ENCODE measurements at places on chromosomes 2 and 18.

GRCh38 chr2:47346-47725 is 1.0 kb upstream of the FAM110C start:
- DNase-seq = no peak

GRCh38 chr2:32357318-32358110 is 691 bp downstream of the BIRC6 start:
- peak; percentile 35 for DNase-seq

- no peak for DNase-seq
These were observed 871.8 kb upstream of the CHAC2 start for GRCh38 chr2:52895726-52896340.

- DNase-seq = peak; percentile 93
These were observed 5.8 kb downstream of the NT5DC4 start for GRCh38 chr2:112726487-112727190.

GRCh38 chr2:23244617-23245016 is 140.4 kb upstream of the KLHL29 start:
- DNase-seq = no peak

DNA sequence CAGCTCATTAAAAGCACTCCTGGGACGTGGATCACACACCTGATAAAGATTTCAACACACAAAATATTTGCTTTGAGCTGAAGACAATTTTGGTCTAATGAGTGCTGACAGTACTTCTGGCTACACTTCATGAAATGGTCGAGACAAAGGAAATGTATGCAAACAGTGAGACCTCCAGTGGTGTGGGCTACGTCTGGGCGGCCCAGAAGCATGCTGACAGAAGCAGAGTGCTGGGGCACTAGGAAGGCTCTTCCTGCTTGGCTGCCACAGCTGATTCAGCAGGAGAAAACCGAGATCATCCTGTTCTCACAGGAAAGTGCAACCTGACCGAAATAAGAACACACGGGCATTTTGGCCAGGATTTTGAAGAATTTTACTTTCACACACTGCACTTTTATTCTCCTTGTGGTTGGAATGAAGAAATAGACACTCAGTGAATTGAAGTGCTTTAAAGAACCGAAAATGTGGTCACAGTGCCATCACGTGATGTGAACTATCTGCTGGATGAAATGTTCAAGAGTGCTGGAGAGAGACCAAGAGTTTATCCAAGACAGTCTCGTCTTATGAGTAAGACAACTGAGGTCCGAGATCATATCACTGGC is 149.5 kb downstream of the CCBE1 start:
- DNase-seq = no peak

DNA sequence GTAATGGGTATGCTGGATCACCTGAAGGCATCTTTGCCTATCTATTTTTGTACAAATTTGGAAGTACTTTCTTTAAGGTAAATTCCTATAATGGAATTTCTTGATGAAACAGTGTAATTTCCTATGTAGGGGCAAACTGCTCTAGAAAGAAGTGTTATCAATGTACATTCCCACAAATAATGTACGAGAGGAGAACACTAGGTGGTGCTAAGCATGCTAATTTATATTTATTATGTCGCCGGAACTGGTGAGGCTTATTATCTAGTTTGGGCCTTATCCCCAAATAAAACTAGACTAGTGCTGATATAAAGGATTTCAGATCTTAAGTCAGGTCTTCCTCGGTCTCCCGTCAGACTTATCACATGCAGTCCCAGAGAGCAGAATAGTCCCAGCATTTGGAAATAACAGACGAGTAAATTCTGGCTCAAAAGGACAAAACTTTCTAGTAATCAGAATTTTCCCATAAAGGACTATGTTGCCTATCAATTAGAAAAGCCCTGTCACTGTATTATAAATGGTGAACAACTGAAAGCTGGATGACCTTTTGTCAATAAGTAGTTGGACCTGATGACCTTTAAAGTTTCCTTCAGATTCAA is 86.9 kb upstream of the RBBP8 start:
- DNase-seq = no peak

GRCh38 chr2:160124571-160124970 is 62.2 kb upstream of the PLA2R1 start:
- DNase-seq = no peak

DNA sequence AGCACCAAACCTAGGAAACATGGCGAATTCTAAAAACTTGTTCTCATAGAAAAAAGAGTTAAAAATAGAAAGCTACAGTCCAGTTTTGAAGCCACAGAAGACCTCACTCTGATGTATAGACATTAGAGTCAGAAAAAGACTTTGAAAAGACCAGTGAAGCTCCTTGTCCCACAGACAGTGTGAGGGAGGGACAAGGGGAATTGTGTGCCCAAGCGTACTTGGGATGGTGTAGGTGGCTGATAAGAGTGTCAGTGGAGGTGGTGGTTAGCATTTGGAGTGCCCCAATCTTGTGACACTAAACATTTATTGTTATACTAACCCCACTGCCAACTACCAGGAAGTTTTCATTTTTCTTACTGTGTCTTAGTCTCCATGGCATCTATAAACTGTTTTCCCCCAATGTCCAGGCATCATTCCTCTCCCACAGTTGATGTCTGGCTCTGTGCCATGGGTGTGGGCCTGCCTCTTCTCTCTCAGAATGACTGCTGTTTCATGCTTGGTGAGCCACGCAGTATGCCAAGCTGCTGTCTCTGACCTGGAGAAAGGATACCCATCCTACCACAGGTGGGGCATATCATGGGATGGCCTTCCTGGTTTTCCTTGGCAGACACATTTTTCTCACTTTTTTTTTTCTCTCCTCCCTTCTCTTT is 161.4 kb downstream of the RPIA start:
- DNase-seq = no peak

GRCh38 chr2:7983912-7984311 is 697.9 kb upstream of the ID2 start:
- DNase-seq = no peak

DNA sequence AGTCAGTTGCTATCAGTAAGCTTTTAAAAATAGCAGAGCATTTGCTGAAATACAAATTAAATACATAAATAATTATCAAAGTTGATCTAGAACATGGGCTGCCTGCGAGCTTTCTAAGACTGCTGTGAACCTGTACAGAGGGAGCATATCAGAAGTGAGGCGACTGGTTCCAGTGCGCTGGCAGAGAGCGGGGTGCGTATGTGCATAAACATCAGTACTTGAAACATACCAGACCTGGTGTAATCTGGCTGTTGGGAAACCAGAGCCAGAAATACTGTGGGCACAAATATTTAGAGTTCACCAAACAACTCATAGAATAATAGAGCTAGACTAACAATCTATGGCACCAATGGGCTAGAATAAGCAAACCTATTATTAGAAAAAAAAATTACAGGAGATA is 27.3 kb downstream of the PDIA6 start:
- DNase-seq = no peak

GRCh38 chr2:85797921-85798320 is 44.1 kb downstream of the ATOH8 start:
- DNase-seq = no peak

DNA sequence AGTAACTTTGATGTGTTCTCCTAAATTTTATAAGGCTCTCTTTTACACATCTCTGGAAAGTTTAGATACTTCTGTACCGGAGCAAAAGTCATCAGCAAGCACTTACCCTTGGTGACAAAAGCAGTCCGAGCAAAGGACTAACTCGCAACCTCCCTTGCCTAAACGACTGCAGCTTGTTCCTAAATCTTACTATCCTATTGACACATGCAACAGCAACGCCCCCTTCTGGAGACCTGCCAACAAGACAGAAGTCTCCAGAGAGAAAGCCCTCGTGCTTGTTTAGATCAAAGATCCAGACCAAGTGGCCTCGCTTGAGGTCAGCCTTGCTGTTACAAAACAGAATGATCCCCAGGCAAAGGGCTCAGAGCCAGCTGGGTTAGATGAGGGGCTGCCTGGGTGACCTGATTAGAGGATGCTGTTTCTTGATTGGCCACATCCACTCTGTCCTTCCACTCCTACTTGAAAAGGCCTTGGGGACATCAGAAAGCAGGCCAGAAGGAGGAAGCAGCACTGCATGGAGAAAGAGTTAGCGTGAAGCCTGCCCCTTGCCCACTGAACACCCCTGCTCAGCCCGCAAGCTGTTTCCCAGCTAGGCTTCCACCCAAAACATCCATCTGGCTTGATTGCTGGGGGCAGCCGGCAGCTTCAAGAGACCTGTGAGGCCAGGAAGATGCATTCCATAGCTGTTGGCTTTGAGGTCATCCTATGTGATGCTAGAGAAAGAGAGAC is 94.3 kb downstream of the HNRNPLL start:
- DNase-seq = peak; percentile 50

DNA sequence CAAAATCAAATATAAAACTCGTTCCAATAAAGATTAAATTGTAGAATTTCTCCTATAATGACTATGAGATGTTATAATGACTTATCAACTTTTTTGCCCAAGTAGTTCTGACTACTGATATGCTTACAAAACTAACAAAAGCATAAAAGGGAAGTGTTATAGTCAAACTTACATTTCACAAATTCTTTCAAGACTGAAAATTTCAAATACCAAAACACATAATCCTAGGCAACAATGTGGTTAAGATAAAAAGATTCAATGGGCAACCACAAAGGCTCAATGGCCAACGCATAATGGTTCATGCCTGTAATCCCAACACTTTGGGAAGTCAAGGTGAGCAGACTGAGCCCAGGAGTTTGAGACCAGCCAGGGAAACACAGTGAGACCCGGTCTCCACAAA is 135.7 kb downstream of the USP34 start:
- no peak for DNase-seq

GRCh38 chr2:147577998-147578380 is 266.8 kb upstream of the ACVR2A start:
- no peak for DNase-seq

DNA sequence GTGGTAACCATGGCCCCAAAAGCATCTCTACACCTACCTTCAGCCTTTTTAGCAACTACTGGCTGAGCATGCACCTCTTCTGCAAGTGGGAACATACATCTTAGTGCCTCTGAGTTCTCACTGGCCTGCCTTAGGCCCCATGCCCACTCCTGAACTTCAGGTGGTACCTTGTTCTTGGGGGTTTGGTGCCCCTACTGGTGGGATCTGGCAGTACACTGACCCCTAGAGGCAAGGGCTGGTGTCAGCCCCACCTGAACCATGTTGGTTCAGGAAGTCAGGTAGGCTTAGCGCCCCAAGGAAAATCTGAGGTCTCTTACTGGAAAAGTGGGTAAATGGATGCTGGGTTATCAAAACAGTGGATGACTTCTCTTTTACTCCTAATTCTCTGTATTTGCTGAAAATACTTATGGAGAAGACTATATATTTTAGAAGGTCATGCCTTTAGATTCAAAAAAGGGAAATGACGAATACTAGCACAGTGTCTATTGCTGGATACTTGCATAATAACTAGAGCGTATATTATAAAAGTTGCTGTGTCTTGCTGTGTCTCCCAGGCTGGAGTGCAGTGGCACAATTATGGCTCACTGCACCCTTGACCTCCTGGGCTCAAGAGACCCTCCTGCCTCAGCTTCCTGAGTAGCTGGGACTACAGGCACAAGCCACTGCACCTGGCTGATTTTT is 84.6 kb downstream of the RAB31 start:
- DNase-seq = no peak

- no peak for DNase-seq
These were observed 251.3 kb downstream of the RPIA start for GRCh38 chr2:88942798-88943197.
